COLO829 (cell line): ENCODE measurements at places on chromosomes 11 and 22.

DNA sequence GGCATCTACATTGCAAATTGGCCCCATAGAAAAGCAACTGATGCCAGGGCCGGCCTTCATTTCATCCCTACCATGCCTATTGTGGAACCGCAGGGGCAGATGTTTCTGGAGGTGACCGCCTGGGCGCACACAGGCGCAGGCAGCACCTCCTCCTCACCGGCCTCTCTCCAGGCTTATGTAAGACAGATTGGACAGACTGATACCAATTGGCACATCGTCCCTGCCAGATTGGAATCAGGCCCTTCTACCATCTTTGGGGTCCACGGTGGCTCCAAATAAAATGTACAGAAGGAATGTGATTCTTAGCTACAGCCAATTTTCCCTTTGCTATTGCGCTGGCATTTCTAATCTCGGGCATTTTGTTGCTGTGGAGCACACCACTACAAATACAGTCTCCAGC lies 732.6 kb downstream of the NTM start:
- no peak for DNase-seq

DNA sequence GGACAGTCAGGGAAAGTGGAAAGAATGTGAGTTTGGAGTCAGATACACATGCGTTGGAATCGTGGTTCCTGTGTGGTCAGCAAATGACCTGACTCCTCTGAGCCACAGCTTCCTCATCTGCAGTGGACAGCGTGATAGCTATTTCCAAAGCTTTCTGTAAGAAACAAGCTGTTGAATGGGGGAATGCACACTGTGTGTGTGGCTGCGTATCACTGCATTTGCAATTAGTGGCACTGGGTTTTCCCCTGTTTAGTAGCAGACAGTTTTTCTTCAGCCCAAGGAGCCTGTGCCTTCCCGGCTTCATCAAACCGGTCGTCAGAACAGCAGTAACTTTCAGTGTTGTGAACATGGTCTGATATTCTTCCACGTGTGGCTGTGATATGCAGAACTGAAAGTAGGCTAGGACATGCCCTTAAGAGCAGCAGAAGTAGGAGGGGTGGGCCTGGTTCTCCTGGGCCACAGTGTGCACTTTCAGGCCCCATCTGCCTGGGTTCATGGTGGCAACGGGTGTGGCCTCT lies 121.5 kb downstream of the RRAS2 start:
- no peak for DNase-seq

DNA sequence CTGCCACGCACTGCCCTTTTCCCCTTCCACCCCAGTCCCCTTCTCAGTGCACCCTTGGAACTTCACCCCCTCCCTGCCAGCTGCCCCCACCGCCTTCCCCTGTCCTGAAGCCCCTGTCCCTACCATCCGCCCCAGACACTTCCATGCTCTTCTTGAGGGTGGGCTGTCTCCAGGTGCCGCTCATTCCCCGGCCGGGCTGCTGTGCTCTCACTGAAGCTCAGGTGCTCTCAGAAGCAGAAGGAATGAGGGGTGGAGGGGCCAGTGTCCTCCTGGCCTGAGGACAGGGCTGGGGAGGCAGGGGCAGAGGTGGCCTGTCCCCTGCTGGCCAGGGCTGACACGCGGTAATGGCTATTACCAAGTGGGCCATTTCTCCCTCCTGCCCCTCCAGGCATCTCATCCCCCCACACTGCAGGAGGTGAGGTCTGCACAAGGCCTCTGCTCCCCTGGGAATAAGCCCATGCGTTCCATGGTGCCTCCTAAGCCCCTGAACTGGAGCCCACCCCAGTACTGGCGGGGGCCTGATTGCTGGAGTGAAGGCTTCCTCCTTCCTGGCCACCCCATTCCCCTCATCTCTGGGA lies 6.6 kb upstream of the BID start:
- DNase-seq = no peak

DNA sequence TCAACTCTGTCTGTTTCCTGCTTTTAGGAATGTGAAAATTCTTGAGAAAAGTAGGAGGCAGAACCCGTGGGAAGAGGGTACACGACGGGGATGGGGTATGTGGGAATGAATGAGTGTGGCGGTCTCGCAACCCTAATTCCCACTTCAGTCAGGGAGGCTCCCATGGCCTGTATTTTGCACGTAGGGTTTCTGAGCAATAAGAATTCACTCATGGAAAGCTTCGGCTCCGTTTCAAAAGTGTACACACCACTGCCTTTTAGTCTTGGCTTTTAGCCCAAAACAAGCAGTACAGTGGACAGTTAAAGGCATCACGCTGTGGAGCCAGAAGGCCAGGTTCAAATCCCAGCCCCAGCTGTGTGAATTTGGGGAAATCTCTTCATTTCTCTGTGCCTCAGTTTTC lies 116.7 kb downstream of the MN1 start:
- DNase-seq = no peak

DNA sequence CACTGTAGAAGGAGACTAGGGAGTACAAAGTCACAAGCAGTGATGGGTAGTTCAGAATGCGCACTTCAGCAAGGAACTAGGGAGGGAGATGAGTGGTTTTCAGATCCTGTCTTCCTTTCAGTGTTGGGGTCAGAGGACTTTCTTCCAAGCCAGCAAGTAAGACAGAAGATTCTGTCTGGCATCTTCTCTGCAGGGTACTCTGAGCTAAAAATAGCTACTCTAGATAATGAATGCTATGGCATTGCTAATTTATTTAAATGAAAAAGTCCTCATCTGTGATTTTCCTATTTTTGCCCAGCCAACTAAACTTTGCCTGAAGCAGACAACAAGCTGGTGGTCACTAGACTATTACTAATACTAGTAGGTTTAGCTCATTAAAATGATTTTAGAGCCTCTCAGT lies 18.3 kb upstream of the ARL14EP start:
- DNase-seq = no peak

DNA sequence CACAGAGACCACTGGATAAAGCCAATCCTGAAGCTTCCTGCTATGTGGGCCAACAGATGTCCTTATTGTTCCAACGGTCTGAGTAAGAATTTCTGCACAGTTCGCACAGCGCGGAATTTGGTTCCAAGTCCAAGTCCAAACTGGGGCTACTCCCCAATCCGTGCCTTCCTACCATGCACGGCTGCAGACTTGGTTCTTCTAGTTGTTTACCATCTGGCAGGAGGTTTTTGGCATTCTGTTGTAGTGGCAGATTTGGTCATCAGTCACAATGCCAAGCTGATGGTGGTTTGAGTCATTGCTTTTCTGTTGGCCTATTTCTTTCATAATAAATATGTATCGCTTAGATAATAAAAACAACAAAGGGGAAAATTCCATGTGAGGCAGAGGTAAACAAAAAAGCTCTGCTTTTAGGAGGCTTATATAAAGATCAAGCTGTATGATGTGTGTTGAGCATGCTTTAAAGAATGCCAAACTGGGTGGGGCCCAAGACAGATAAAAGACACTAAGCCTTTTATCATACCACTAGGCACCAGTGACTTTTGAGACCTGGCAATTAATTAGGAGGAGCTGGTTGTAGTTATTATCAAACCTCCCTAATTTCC lies 52.5 kb upstream of the SYN3 start:
- DNase-seq = no peak

DNA sequence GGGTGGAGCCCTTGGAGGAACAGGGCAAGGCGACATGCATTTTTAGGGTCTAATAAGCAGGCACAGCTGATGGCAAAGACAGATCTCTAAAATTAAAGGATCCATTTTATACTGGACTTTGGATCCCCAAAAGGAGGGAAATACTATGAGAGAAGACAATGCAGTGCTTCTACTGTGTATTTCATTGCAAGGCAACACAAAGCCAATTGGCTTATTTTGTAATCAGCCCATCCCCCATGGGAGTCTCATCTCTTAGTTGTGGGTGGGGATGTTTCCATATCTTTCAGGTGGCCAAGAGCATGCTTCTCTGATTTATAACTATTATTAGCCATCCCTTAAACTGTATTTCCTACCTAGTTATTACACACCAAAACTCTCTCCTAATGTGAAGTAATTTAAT lies 18.5 kb upstream of the EI24 start:
- no peak for DNase-seq

GRCh38 chr11:13220148-13220547 lies 57.4 kb upstream of the BMAL1 start:
- DNase-seq = no peak

GRCh38 chr11:80621871-80622270 lies 1181.0 kb upstream of the TENM4 start:
- DNase-seq = no peak

- DNase-seq = no peak
These were observed 127.6 kb upstream of the PARVA start for GRCh38 chr11:12249590-12250260.

GRCh38 chr11:31809857-31810778 lies 1.0 kb downstream of the PAX6 start:
- no peak for DNase-seq
